Adrenal gland (tissue), 19 donors: ENCODE measurements at places on chromosomes 1 and 21. TPM values are rescaled to one million over a fixed set of nuclear protein-coding genes. Genes with fewer than 3 reads are reported as not detected.

GRCh38 chr1:233217832-233218231 lies 77.7 kb downstream of the PCNX2 start:
- DNase-seq, result peak; percentile 38

GRCh38 chr1:159218649-159219636 lies 14.3 kb downstream of the ACKR1 start:
- DNase-seq, result no peak

- DNase-seq, result peak; percentile 79
These were observed 38.5 kb upstream of the ZBTB40 start for GRCh38 chr1:22412932-22413727.

DNA sequence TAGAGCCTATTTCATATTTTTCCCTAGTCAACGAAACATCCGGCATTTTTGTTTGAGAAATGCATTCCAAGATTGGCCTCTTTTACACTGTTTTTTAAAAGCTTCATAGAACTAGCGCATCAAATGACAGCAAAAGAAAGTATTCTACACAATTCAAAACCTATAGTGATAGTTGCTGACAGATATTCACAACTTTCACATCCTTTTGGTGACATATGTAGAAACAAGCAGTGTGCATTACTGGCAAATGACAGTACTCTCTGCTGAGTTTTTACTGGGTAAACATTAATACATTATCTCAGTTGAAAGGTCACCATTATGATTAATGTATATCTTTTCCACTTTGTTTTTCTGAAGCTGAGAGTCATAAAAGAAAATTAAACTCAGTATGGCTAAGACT lies 135.4 kb upstream of the RGS18 start:
- no peak for DNase-seq

- DNase-seq, result peak; percentile 35
These were observed 34.6 kb downstream of the CFAP57 start for GRCh38 chr1:43206600-43207228.

GRCh38 chr21:22115746-22116145 lies 1117.5 kb downstream of the NCAM2 start:
- no peak for DNase-seq

DNA sequence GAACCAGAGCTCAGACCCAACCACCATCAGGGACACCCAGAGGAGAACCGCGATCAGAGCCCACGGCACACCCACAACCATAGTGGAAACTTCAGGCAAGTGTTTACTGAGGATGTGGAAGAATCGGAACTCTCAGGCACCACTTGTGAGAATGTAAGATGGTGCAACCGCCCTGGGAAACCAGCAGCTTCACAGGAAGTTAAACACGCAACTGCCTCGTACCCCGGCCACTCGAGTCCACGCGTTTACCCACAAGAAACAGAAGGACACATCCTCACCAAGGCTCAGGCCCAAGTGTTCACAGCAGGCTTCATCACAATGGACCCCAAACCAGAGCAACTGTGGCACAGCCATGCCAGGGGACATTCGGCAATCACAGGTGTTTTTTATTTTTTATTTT lies 51.4 kb upstream of the COL6A2 start:
- DNase-seq, result no peak

DNA sequence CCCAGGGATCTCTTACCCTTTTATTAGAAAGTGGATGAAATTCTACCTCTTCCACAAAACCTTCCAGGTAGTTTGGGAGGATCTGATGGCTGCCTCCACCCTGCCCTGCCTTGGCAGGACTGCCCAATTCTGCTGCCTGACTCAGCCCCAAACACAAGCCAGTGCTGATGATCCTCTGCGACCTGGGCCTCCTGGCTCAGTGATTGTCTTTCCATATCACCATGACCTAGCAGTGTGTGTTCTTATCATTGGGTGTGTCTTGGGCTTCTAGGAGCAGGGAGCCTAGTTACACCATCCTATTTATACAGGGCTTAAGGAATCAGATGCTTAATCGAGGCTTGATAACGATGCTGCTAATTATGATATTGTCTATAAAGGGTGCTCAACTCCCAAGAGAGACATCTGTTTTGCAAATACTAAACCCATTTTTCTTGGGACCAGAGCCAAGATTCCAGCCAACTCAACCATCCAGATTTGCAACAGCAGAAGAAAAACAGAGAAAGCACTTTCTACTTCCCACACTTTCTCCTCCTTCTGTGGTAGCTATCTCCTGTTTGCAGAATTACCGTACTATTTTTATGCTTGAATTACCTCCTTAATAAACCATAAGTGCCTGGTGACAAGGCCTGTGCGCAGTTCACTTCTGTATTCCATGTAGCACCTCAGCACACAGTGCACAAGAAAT lies 36.5 kb upstream of the KIF21B start:
- no peak for DNase-seq

- DNase-seq, result no peak
These were observed 72.2 kb upstream of the LYST start for GRCh38 chr1:235938709-235939479.

DNA sequence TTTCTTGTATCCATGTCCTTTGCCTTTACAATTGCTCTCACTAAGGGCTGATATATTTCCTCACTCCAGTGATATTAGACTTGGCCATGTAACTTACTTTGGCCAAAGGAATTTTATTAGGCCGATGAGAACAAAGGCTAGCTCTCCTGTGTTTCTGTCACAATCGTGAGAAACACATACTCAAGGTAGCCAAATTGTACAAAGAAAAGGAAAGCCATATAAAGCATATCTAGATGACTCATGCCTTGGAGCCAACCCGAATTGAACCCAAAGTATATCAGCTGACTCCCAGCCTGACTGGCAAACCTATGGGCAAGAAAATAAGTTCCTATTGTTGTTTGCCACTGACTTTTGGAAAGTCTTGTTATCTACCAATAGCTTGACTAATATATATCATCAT lies 371.7 kb upstream of the LRRC7 start:
- DNase-seq, result no peak

Gene SPAG17
- 0.69 TPM for total RNA-seq

Gene NBPF6
- total RNA-seq, result not detected

Gene C1orf94
- total RNA-seq, result not detected

Gene PRR9
- total RNA-seq, result not detected

Gene CELA3A
- total RNA-seq, result not detected

Gene TNNT2
- total RNA-seq, result 0.55 TPM

Gene C1orf185
- not detected for total RNA-seq
